ENCODE measurements at places on chromosomes 11 and 22.

GRCh38 chr22:26797910-26798309 lies 140.5 kb downstream of the MIAT start:
- DNase-seq = no peak

DNA sequence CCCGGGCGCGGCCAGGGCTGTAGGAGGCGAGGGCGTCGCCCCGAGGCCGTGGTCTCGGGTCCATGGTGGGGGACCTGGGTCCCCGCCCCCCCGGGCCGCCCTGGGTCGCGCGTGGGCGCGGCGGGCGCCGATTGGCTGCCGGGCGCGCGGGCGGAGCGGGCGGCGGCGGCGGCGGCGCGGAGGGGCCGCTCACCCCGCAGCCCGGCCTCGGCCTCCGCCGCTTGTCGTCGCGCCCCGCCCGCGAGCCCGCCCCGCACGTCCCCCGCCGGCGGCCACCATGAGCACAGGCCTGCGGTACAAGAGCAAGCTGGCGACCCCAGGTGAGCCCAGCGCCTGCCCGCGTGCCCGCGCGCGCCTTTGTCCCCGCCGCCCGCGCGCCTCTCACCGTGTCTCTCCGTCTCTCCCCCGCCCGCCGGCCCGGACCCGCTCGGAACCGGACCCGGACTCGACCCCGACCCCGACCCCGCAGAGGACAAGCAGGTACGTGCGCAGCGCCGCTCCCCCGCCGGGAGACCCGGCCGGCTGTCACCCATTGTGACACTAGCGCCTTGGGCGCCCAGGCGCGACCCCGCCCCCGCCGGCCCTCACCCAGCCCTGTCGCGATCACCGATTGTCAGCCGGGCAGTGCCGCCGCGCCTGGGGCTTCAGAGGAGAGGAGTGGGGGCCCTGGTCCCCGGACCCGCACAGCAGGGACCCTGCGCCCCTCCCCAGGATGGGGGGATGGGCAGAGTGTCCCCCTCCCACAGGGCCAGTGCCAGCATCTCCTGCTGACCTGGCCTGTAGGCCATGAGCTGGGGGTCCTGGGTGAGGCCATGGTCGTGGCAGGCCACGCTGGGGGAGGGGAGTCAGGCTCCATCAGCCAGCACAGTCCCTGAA lies at the start of gene SEPTIN5:
TSS of gene SEPTIN5 (plus strand) at position 192 of the 876 bp plus-strand sequence. CDS start at position 278, 86 bp downstream.
- DNase-seq = no peak

DNA sequence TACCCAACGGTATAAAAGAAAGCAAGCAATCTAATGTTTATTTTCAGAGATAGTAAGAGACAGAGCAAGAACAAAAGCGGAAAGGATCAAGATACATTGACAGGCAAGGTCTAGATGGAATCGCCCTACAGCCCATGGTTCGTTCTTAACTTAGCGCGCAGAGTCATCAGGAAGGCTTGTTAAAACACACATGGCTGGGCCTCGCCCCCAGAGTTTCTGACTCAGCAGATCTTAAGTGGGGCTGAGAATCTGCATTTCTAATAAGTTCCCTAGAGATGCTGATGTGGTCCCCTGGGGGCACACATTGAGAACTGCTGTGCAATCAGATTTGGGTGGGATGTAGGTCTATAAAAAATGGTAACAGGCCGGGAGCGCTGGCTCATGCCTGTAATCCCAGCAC lies 35.8 kb upstream of the CHRM4 start:
- no peak for DNase-seq

DNA sequence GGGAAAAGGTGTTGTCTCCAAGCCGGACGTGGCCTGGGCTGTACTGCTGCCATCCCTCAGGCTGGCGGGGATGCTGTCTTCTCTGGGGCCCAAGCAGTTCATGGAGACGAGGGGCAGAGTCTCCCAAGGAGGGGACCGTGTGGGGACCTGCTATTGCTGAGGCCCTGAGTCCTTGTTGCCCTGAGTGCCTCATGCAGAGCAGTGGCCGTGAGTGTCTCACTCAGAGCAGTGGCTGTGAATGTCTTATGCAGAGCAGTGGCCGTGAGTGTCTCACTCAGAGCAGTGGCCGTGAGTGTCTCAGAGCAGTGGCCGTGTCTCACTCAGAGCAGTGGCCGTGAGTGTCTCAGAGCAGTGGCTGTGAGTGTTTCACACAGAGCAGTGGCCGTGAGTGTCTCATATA lies 54.7 kb downstream of the GRAMD4 start:
- no peak for DNase-seq

DNA sequence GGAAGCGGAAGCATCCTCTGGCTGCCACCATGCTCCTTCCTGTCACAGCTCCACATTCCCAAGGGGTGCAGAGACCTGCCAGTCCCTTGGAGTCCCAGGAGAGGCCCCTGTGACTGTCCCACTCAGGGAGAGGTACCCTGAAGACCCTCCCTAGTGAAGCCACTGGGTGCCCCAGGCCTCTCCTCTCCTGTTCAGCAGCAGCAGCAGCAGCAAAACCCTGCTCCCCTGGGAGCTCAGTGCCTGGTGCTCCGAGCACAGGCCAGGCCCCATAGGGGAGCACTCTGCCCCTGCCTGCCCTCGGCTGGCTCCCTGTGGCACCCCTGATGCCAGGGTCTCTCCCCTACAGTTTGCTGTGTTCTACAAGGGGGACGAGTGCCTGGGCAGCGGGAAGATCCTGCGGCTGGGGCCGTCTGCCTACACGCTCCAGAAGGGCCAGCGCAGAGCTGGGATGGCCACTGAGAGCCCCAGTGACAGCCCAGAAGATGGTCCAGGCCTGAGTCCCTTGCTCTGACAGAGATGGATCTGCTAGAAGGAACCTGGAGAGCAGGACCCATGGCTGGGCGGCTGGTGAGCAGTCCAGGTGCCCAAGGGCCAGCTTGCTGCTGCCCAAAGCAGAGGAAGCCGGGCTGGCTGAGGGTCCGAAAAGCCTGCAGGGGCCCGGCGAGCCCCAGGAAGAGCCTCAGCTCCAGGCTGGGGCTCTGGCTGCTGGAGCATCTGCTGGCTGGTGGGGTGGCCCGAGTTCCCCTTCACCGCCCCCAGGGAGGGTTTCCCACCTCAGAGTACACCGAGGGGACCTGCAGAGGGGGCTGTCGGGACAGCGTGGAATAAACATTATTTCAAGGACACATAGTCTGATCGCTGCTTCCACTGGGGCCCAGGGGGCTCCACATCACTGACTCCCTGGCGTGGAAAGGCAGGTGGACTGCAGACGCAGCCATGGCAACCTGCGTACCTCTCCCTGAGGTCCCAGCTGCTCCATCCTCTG lies 21.3 kb downstream of the TRMU start:
- DNase-seq = no peak

DNA sequence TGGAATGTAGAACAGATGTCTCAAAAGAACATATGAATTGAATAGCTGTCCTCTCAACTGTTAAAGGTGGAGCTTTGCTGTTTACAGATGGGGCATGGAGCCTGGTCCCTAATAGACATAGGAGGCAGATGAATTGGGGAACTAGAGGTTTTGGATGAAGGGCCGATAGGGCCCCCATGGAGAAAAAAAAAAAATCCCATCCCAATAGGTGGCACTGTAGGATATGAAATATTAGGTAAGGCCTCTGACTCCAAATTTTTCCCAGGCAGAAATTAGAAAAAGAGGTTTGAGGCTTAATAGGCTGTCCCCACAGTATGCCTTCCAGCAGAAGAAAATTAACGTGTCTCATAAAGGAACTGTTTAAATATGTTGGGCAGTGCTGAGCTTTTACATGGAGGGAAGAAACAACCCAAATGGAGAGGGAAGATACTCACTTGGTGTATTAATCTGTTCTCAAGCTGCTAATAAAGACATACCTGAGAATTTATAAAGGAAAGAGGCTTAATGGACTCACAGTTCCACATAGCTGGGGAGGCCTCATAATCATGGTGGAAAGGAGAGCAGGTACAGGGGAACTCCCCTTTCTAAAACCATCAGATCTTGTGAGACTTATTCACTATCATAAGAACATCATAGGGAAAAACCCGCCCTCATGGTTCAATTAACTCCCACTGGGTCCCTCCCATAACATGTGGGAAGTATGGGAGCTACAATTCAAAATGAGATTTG lies 30.1 kb upstream of the TMEM45B start:
- peak; percentile 4 for DNase-seq

- DNase-seq = no peak
Measured at GRCh38 chr11:86278226-86278625, 23.8 kb upstream of the HIKESHI start.

- DNase-seq = peak; percentile 47
Measured at GRCh38 chr11:61897387-61898246, 6.3 kb upstream of the FADS3 start.

GRCh38 chr11:115737875-115738274 lies 233.7 kb upstream of the CADM1 start:
- DNase-seq = no peak

DNA sequence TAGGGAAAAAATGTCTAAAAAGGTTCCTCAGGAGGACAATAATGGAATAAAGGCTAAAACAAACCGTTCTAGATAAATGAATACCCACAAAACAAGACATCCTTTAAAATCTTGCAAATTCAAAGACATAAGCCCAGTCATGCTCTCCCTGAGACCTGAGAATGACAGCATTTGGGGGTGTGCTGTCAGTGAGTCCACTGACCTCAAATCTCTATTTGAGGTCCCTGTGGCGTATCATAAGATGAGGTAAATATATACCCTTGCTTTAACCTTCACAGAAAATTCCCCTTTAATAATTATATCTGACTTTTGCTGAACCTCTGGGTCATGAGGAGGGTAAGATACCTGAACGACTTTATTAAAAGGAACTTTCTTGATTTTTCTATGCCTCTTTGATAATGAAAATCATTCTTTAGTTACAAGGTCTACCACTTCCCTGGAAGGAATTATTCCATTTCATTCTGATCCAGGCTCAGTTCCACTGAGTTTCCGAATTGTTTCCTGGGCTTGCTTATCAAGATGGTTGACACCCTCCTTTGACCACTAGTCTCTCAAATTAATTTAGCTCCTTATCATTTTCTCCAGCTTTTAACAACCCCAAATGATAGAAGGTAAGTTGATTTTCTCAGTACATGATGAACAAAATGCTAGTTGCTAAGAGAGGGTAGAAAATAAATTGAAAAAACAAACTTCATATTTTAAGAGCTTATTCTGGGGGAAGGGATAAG lies 53.8 kb upstream of the CHRM4 start:
- no peak for DNase-seq

GRCh38 chr22:40001106-40001505 lies 6.4 kb downstream of the FAM83F start:
- no peak for DNase-seq

DNA sequence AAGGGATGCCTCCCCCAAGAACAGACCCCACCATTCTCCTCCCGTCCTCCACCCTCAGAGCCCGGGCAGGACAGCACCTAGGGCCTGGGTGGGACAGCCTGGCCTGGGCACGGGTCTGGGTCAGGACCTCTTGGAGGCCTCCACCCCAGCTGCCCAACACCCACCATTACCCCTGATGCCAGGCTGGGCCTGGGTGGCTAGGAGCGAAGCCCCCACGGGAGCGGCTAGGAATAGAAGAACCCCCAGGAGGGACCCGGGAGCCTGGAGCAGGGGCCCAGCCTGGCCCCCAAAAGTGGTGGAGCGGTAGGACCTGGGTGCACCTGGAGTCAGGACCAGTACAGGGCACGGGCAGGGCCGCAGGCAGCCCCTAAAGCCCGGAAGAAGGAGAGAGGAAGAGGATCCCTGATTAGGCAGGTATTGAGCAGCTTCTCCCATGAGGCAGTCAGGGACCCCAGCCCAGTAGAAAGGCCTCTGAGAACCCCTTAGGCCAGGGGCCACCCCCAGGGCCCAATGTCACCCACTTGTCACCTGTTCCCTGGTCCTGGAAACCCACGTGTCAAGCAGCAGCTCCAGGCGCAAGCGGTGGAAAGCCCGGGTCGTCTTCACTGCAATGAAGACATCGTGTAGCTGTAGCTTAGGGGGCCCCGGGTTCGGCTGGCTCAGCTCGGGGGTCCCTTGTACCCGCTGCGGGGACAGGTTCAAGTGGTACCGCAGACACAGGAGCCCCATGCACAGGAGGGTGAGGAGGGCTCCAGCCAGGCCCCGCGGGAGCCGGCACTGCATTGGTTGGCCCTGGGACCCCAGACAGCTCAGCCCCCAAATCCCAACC lies 575 bp downstream of the MFNG start:
- no peak for DNase-seq

- no peak for DNase-seq
Measured at GRCh38 chr11:125025968-125026367, 37.1 kb upstream of the SLC37A2 start.

- DNase-seq = peak; percentile 31
Measured at GRCh38 chr11:32829680-32830412, at the start of gene PRRG4. TSS of gene PRRG4 (plus strand) at chr11:32829927. CDS start at chr11:32830530, 603 bp downstream.

DNA sequence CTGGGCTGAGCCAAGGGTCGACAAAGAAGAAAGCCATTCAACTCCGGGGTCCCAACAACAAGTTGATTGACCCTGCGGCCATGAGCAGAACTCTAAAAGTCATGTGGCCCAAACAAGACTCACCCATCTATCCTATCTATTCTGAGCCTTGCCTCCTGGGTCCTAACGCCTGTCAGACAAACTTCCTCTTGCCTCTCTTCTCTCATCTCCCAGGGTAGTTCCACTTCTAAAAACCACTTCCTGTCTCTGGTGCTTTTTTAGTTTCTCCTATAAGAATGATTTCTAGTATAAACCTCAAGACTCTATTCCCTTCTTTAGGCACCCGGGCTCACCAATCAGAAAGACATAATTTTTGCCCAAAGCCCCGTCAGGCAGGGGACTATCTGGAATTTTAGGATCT lies 530.2 kb downstream of the DLG2 start:
- DNase-seq = no peak

DNA sequence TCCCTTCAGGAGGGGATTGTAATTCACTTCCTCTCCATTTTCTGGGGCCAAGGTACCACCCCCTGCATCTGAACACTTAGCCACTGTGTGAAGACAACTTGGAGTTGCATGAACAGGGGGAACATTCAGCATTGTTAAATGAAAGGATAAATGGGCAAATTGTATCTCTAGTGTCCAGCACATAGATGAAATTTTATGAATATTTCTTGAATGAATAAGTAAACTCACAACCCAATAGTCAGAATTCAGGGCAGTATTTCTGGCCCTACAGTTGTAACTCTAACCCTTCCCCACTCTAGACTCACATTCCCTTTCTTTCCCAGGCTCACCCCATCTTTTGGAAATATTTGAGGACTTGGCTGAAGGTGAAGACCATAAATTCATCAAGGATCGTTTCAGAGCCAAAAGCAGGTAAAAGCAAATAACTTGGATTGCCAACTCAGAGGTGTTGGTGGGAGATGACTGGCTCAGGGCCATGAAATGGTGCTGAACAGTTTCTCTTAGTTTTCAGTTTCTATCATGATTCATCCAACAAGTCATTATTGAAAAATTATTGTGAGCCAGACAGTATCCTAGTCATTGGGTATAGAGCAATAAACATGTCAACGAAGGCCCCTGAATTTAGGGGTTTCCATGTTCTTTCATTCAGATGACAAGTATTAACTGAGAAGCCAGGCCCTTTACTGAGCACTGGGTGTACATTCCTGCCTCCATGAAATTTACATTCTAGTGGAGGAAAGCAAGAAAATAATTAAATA lies 33.3 kb upstream of the ZC3H12C start:
- no peak for DNase-seq

GRCh38 chr11:15629690-15630321 lies 515.1 kb downstream of the INSC start:
- no peak for DNase-seq

GRCh38 chr22:43277987-43278601 lies 65.1 kb downstream of the SCUBE1 start:
- no peak for DNase-seq
